ENCODE measurements at places on chromosomes 2 and 18.

GRCh38 chr2:12642859-12643258 is 73.9 kb upstream of the TRIB2 start:
- no peak for DNase-seq

DNA sequence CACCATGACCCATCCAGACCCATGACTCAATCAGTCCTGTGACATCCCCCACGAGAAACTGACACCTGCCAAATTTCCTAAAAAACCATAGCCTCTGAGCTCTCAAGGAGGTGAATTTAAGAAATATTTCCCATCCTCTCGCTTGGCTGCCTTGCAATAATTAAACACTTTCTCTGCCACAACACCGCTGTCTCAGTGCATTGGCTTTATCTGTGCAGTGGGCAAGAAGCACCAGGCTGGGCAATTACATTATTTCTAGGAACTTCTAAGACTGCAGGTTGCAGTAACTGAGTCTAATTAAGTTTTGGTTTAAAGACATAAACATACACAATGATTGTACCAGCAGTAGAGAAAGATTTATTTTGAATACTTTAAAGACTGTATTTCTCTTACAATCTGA is 22.0 kb upstream of the RTTN start:
- DNase-seq, result no peak

DNA sequence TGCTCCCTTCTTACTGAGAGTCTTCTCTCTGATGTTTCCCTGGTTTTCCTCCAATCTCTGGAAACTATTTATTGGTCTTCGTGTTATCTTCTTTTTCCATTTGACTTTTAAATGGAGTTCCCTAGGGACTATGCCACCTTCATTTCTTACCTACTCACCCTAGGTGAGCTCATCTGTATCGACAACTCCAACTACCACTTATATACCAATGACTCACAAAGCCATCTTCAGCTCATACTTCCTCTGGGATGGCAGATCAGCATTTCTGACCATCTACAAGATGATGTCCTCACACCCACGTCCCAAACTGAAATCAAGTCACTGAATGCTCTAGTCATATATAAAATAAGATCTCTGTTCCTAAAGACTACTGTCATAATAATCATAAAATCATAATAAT is 40.6 kb downstream of the CFAP210 start:
- DNase-seq, result no peak

DNA sequence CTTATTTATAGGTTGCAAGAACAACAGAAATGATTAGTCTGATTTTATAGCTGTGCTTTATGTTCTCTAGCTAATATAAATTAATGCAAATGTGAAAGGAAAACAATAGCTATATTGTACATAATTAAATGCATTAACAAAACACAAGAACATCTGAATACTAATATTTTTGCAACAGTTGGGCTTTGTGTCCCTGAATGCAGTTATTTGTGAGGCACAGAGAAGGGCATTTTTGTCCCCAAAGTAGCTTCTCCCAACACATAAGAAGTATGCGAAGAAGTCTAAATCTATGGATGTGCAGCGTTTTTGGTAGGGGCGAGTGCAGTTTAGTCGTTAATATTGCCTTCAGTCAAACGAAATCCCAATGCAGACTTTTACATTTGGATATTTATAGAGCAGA is 110.0 kb downstream of the MBP start:
- DNase-seq, result no peak

DNA sequence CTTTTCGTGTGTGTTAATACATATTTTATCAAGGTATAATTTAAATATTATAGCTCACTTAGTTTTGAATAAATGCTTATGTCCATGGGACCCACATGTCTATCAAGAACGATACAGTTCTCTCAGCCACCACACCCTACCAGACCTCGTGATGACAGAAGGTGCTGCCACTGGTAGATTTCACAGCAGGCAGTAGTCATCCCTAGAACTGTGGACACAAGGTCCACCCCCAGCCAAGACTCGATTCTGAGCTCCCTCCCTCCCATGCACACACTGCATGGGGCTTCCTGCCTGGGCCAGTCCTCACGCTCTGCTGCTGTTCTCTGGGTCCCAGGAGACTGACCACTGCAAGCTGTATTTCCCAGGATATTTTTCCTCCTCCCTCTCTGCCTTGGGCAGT is 26.5 kb upstream of the CREB1 start:
- DNase-seq, result no peak

DNA sequence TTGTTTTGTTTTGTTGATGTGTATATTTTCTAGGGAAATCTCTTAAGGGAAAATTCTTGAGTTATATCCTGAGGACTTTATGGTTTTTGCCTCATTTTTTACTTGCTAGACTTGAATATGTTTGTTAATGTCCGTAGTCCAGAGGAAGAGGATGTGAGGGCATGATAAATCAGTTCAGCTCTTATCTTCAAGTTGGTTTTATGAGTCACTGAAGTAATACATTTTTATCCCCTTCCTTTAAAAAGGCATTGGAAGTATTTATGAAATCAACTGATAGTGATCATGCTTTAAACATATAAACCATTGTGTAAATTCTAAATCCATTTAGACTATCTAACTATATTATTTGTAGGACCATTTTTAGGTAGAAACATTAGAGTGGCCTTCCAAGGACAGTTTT is 43.9 kb upstream of the CYBRD1 start:
- no peak for DNase-seq

DNA sequence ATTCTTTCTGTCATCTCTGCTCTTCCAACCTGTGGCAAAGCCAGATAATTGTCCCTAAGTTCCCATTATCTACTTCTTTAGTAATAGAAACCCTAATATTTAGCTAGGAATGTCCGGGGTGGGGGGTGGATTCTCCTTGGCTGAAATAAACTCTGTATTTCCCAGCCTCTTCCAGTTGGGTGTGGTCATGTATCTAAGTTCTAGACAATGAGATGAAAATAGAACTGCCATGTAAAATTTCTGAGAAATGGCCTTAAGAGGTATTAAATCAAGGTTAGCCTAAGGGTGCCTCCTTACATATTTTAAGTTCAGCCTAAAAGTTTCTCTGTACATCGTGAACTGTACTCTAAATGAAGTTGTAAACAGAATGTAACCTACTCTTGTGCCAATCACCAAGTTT is 39.5 kb downstream of the MAIP1 start:
- no peak for DNase-seq

DNA sequence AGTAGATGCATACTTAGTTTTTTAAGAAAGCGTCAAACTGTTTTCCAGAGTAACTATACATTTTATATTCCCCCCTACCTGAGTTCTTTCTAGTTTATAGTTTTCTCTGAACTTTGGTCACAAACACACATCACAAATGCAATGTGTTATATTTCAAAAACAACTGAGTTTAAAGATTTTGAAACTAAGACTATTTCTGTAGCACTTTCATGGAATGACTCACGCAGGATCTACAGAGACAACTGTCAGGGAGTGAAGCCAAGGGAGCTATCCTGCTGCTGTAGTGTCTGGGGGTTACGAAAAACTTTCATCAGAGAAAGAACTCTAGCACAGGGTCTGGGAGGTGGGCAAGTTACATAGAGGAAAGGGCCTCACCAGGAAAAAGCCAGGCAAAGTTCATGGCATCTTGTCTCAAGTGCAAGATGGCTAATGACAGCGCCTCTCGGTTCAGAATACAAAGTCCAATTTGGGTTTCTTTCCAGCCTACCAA is 66.8 kb downstream of the UXS1 start:
- DNase-seq, result no peak

DNA sequence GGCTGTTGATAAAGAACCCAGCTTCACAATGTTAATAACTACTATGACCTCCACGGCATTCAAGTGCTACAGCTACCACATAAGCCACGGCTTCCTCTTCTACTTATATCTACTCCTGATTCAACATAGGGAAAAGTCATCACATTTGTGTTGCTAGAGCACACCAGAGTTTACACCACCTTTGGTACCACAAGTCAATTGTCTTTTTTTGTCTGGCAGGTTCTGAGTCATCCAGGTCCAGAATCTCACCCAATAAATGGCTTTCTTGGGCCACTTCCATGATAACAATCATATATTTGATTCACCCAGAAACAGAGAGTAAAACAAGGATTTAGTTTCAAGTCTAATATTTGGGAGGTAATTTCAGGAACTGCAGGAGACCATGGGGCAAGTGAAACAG is 480.2 kb downstream of the TMX3 start:
- DNase-seq, result no peak

DNA sequence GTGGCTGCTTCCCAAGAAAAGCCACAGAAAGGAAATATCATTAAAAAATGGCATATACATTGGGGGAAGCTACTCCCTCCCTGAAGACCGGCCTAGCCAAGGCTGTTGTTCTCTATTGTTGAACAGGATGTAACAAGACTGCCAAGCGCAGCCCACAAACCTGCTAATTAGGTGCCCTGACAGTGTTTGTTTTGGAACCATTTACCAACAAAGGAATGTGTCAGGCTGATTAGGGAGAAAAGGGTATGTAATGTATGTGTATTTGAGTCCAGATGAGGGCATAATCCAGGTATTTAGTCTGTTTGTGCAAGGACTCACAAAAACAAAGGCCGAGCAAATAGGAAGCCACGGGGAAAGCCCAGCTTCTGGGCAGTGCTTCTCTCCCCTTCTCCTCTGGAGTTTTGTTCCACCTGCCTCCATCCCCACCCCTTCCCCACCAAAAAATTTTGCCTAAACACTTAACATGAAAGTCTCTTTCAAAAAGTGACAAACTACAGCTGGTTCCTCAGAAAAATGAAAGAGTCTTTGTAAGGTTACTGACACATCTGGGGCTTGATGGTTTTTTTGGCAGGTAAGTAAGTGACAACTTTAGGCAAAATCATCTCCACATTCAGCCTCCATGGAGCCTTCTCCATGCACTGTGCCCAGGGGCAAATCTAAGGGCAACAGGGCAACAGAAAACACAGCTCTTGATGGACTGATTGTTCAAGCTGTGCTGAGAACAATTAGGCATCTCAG is 78.3 kb upstream of the FZD5 start:
- peak; percentile 35 for DNase-seq

DNA sequence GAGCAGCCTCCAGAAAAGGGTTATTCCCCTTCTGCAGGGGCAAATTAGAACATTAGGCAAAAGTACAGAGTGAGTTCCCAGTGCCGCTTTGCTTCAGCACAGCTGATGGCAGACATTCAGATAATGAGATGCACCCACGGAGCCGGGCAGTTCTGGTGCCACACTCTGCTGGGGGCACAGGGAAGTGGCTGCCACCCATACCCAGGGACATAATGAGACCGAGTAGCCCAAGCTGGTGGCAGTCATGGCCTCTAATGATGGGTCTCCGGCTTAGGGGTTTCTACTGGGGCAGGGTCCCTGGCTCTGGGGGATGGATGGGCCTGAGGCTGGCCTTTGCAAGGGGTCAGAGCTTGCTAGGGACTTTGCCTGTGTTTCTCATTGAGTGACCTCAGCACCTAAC is 26.2 kb downstream of the GLI2 start:
- peak; percentile 11 for DNase-seq

- peak; percentile 64 for DNase-seq
These were observed 800 bp downstream of the IL1RL2 start for GRCh38 chr2:102187496-102188150.

GRCh38 chr18:49743117-49743567 is 70.2 kb downstream of the ACAA2 start:
- DNase-seq, result no peak

DNA sequence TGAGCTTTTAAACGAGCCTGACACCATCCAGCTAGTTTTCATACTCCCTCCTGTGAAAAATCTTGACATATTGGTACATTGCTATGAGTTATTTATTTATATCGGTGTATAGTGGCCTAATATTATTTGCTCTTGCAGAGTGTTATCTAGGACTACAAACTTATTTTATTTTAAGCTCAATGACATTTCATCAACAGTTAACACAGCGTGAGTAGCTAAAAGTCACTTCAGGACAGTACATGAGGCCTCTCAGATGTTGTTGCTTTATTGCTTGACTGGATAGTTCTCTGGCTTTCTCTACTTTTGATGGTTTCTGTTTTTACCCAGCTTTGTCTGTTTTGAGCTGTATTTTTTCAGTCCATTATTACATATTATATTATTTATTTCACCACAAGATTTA is 172.9 kb upstream of the KLF7 start:
- no peak for DNase-seq

GRCh38 chr2:110737783-110738182 is 5.4 kb downstream of the ACOXL start:
- DNase-seq, result no peak

GRCh38 chr2:236638707-236639106 is 69.1 kb downstream of the ACKR3 start:
- peak; percentile 5 for DNase-seq

DNA sequence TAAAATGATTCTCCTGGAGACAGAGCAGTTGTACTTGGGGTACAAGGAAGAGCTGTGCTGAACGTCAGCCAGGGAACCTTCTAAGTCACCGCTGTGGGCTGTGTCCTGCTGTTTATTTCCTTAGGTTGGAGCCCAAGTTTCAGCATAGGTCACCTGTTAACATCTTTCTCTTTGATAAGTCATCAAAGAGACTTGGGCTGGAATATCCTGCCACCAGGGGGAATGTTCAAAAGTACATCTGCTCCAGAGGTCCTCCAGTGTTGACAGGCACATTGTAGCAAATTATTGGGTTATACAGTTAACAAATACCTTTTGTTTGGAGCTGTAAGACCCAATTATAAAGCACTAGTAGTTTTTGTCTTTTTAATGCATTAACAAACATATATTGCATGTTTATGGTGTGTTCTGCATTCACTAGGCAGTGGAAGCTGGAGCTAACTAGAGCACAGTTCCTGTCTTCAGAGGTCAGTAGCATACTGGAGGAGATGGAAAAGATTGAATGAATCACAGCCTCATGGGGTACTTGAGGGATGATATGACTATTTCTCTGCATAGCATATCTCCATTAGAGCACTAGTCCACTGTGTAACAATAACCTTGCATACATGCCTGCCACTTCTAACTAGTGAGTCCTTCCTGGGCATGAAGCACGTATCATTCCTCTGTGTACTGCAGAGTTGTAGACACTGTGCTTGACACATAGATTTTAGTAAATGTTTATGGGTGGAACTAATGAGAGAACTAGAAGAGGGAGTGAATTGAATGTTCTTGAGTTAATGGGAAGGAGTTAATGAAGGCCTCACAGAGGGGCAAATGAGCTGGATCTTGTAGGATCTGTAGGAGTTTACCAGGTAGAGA is 182.1 kb downstream of the AGAP1 start:
- DNase-seq, result no peak

GRCh38 chr2:190887089-190887488 is 6.5 kb downstream of the GLS start:
- DNase-seq, result no peak

- DNase-seq, result peak; percentile 74
These were observed 23.7 kb downstream of the ATOH8 start for GRCh38 chr2:85777441-85777861.

DNA sequence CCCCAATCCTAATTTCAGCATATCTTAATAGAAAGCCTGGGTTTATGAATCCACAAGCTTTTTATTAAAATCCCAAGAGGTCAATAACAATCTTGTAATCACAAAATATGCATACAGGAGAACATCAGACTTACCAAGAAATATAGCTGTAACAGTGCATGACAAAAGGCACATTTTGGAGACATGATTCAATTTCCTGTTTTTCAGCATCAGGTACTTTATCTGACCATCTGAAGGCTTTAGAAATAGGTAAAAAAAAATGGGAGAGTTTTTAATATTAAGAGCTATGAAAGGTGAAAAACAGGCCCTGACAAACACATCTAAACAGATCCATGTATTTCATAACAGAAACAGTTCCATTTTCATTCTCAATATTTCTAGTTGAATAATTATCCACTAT is 89.9 kb upstream of the EFEMP1 start:
- DNase-seq, result no peak
